Vagina (tissue), 2 donors: ENCODE measurements at places on chromosomes 16 and 17. TPM values are rescaled to one million over a fixed set of nuclear protein-coding genes. Genes with fewer than 3 reads are reported as not detected.

NPIPA3 gene
- not detected for total RNA-seq

SCGB1C2 gene
- not detected for total RNA-seq

KREMEN2 gene
- not detected for total RNA-seq

CHMP6 gene
- 31.7 TPM for total RNA-seq

C1QL1 gene
- 6.9 TPM for total RNA-seq

GCGR gene
- total RNA-seq: not detected

SOCS1 gene
- 22.1 TPM for total RNA-seq

CIBAR2 gene
- not detected for total RNA-seq

RNF135 gene
- 21.1 TPM for total RNA-seq

DYNC1LI2 gene
- 149 TPM for total RNA-seq

ZNF750 gene
- total RNA-seq: 83.0 TPM

SLC9A5 gene
- total RNA-seq: 0.49 TPM

TVP23A gene
- total RNA-seq: 0.98 TPM

TBX2 gene
- total RNA-seq: 9.8 TPM

KRTAP4-9 gene
- not detected for total RNA-seq

NRN1L gene
- not detected for total RNA-seq

PIRT gene
- total RNA-seq: 6.4 TPM

CNGB1 gene
- not detected for total RNA-seq

TEX19 gene
- not detected for total RNA-seq

LRRC37A3 gene
- total RNA-seq: 9.8 TPM

CLEC18C gene
- total RNA-seq: 8.1 TPM

TEKT1 gene
- not detected for total RNA-seq

GALR2 gene
- not detected for total RNA-seq

SPOP gene
- 87.2 TPM for total RNA-seq

ABCC11 gene
- not detected for total RNA-seq

NT5M gene
- 3.2 TPM for total RNA-seq

PGAP6 gene
- 38.3 TPM for total RNA-seq

CTRL gene
- total RNA-seq: 3.2 TPM

SMPD3 gene
- total RNA-seq: 3.4 TPM

VASN gene
- total RNA-seq: 37.6 TPM

SHBG gene
- not detected for total RNA-seq

DYNLL2 gene
- total RNA-seq: 16.9 TPM

RRAD gene
- total RNA-seq: 49.1 TPM
